ENCODE measurements at places on chromosomes 5 and 9.

DNA sequence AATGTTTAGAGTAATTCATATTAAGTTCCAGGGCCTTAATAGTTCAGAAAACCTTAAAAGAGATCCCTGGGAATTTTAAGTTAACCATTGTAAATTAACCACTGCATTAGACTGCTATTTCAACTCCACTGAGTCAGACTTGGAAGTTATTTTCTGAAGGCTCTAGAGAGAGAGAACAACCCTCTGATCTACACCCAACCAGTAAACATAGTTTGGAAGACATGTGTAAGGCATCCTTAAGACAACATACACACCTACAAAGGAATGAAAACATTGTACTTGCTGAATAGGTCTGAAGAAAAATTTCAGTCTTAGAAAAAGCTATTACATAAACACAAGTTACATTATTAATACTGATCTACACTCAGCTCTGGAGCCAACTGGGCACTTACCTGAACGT is 158.2 kb upstream of the FST start:
- DNase-seq: no peak

DNA sequence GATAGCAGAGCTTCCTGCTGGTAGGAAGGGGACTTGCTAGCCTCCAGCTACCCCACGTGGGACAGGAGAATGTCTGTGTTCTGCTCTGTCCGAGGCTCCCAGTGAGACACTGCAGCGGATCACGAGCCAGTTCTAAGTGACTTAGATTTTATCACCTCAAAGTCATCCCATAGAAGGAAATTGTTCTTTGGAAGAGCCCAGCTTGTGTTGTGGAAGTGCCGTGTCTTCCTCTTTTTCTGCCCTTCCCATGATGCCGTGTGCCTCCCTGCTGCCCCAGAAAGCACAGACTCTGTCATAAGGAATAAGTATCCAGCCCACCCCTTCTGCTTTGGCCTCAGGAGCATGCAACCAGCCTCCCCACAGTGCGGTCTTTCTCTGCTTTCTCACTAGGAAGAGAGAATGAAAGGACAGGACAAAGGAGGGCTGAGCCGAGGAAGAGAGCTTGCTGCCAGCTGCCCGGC is 35.6 kb downstream of the RUFY1 start:
- DNase-seq: no peak

GRCh38 chr9:126588491-126589168 is 25.1 kb upstream of the LMX1B start:
- DNase-seq: no peak

- DNase-seq: no peak
Observed at GRCh38 chr5:2139478-2139877, 256.8 kb upstream of the IRX4 start.

DNA sequence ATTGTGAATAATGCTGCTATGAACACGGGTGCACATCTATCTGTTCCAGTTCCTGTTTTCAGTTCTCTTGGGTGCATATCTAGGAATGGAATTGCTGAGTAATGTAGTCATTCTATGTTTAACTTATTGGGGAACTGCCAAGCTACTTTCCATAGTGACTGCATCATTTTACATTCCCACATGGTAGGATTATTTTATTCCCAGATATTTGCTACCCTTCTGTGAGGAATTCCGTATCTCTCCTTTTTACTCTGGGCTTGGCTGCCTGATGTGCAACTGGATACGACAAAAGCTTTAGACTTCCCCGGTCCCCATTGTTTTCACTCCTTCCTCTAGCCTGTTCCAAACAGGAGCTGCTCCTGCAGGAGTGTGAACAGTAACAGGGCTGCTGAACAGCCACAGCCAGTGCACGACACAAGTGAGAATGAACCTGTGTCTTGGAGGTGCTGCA is 7.2 kb downstream of the TAS2R1 start:
- peak; percentile 36 for DNase-seq

- DNase-seq: no peak
Observed at GRCh38 chr5:14663734-14664269, 716 bp upstream of the OTULIN start.

GRCh38 chr9:131618071-131618479 is 72.8 kb downstream of the PRRT1B start:
- no peak for DNase-seq

DNA sequence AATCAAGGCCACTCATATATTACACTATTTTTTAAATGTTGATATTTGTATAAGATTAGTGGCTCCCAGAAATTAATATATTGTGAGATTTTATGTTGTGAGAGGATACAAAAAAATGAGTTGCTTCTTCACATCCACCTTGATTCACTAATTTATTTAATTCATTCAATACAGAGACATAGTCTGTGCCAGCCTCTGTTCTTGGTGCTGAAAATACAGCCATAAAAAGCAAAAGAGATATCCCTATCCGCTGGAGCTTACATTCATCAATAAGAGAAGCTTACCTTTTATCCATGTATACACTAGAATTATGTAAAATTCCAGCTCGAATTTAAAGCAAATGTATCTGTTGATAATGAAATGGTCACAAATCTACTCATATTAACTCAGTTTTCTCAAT is 92.2 kb upstream of the GABRG2 start:
- no peak for DNase-seq

GRCh38 chr5:74625742-74626241 is 14.7 kb downstream of the ENC1 start:
- no peak for DNase-seq

GRCh38 chr9:92680166-92681119 is 10.5 kb upstream of the IPPK start:
- DNase-seq: no peak

GRCh38 chr5:33148076-33148513 is 292.7 kb upstream of the TARS1 start:
- DNase-seq: peak; percentile 91

DNA sequence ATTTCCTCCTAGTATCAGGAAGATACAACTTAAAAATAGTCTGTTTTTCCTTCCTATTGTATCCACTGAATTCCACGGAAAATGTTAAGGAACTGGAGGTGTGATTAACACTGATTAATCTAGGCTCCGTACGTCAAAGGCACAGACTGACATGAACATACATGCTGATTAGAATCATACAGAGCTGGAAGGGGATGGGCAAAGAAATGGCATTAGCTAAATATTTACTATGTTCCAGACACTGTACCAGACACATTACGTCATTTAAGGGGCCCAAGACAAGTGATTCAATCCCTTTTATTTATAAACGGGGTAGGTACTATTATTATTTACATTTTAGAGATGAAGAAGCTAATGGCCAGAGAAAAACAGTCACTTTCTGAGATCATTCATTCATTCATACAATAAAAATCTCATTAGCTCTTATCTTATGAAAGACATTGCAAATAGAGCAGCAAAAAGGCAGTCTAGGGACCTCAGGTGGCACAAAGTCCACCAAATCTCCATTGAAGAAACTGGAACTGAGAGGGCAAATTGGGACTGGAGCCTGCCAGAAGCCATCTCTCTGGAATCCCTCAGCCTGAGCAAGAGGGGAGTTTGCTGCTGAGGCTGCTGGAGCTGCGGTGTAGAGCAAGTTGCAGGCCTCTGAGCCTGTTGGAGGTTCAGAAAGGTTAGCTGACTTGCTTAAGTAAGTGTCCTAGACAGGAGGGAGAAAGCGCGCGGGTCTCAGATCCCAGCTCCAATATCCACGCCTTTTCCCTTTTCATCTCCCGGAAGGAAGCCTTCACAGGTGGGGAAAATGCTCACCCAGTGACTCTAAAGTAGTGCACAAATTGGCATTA is 1.6 kb upstream of the TGFBR1 start:
- no peak for DNase-seq

GRCh38 chr5:83049370-83049885 is 27.8 kb downstream of the TMEM167A start:
- DNase-seq: no peak

DNA sequence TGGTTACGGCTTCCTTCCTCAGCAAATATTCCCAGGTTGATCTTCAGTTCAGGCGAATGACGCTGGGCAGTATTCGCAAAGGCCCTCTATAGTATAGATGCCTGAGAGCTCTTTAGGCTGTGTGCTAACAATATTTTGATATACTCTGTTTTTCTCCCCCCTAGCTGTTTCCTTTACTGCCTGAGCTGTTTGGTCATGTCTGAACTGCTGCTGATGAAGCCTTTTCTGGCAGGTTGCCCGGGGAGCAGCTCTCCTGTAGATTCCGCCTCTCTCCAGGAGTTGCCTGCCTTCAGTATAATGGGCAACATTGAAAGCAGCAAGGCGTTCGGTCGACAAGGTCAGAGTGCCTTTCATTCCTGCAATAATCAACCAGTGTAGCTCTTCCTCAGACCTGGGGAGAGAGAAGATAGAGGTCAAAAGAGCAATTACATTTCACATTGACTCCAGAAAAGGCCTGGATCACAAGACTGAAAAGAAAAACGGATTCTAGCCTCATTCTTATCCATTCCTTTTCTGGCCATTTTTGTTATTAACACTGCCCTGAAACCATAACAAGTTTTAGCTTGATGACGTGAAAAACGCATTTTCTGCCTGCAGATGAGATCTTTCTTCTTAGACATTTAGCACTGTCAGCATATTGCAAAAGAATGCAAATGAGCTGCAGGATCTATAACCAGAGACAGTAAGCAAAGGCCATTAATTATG is 60.1 kb upstream of the ZNF608 start:
- DNase-seq: no peak

- no peak for DNase-seq
Observed at GRCh38 chr5:601771-602465, 10.2 kb upstream of the CEP72 start.

DNA sequence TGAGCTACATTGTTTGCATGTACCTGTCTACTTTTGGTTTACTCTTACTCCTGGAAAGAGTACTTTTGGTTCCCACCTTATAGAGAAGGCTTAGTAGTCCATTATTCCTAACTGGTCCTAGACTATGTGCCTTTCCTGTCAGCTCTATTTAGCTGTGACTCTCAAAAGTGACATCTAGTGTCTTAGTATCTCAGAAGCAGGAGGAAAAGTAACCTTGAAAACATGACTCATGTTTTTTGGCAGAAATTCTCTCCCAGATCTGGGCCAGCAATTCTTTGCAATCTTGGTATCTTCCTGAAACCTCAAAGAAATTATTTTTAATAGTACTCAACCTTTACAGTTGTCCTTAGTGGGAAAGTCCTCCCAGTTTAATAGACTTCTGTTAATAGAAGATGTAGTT is 691.7 kb upstream of the SEMA6A start:
- DNase-seq: no peak

GRCh38 chr5:1640421-1640881 is 116.7 kb upstream of the LPCAT1 start:
- DNase-seq: no peak

- no peak for DNase-seq
Observed at GRCh38 chr5:135537271-135537670, 1.5 kb upstream of the NEUROG1 start.

- no peak for DNase-seq
Observed at GRCh38 chr9:93860694-93861658, 94.2 kb downstream of the BARX1 start.

DNA sequence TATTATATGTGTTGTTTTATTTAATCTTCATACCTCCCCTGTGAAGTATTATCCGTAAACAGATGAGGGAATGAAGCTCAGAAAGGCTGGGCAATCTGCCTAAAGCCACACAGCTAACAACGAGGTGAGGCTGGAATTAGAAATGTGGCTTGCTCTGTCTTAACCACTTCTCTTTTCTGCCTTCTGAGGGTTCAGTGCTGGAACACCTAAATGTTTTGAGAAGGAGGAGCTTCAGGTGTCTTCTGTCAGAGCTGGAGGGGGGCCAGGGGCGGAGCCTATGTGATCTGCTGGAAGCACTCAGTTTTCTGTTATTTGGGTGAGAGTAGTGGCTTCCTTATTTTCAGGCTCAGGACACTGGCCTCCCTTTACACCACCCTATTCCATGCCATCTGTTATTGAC is 35.0 kb upstream of the ARAP3 start:
- DNase-seq: no peak

DNA sequence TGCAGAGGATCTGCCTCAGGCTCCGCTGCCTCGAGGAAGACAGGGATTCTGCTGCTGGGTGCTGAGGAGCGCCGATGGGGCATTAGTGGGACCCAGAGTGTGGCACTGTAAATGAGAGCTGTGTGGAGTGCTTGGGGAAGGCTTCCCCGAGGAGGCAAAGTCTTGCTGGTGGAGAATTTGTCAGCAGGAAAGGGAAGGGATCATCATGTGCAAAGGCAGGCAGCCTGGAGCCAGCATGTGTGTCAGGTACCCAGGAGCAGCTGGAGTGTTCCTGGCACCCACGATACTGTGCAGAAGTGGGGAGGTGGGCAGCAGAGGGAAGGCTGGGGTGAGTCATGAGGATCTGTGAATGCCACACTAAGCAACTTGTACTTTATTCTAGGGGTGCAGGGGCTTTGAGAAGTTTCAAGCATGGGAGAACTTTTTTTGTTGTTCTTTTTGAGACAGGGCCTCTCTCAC is 12.3 kb downstream of the B4GALT7 start:
- DNase-seq: no peak

DNA sequence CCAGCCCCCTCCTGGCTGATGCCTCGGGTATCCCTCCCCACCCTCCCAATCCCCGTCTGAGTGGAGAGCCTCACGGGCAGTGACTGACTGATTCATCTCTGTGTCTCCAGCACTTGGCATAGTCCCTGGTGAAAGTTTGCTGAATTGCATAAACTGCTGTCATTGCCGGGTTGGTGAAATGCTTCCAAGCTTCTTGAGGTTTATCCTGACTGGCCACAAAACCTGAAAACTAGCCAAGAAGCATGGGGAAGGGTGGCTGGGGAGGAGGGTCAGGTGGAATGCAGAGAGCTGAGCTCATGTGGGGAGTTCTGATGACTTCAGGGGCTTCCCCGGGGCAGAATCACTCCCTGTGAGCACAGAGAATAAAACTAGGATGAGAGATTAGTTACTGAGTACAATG is 56.9 kb upstream of the GGTA1 start:
- peak; percentile 94 for DNase-seq

GRCh38 chr5:136174021-136174659 is 18.8 kb downstream of the SMIM32 start:
- peak; percentile 6 for DNase-seq

GRCh38 chr5:68424799-68425537 is 209.4 kb downstream of the PIK3R1 start:
- DNase-seq: no peak
